ENCODE measurements at places on chromosomes 5 and 9.

GRCh38 chr5:119365847-119366539 is 10.2 kb downstream of the TNFAIP8 start:
- no peak for DNase-seq

DNA sequence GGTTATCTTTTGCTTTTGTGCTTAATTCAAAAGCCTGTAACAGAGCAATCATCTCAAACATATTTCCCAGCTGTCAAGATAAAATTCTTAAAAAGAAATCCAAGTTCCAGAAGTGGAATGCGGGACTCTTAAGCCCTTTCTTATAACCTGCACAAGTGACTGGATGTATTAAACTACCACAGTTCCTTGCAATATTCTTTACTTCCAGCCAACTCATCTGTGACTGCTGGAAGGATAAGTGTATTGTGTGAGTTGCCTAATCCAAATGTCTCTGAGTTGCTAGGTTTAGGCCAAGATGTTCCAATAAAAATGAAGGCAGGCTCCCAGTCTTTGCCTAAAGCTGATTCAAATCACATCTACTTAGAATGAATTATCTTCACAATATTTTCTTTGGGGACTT is 159.2 kb upstream of the SLC24A2 start:
- DNase-seq: no peak

DNA sequence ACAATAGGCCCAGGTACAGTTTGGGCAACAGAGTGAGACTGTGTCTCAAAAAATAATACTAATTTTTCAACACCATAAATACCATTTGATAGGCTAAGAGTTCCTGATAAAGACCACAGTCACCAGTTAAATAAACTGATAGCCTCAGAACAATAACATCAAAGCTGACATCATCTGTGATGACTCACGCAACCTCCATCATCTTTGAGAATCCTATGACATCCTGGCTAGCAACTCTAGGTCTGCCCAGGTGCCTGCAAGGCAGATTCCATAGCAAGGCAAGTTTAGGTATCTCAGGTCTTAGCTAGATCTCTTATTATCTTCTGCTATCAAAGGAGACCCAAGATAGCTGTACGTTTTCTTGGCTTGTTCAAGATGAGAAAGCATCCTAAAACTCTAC is 30.5 kb upstream of the UBAP2 start:
- no peak for DNase-seq

DNA sequence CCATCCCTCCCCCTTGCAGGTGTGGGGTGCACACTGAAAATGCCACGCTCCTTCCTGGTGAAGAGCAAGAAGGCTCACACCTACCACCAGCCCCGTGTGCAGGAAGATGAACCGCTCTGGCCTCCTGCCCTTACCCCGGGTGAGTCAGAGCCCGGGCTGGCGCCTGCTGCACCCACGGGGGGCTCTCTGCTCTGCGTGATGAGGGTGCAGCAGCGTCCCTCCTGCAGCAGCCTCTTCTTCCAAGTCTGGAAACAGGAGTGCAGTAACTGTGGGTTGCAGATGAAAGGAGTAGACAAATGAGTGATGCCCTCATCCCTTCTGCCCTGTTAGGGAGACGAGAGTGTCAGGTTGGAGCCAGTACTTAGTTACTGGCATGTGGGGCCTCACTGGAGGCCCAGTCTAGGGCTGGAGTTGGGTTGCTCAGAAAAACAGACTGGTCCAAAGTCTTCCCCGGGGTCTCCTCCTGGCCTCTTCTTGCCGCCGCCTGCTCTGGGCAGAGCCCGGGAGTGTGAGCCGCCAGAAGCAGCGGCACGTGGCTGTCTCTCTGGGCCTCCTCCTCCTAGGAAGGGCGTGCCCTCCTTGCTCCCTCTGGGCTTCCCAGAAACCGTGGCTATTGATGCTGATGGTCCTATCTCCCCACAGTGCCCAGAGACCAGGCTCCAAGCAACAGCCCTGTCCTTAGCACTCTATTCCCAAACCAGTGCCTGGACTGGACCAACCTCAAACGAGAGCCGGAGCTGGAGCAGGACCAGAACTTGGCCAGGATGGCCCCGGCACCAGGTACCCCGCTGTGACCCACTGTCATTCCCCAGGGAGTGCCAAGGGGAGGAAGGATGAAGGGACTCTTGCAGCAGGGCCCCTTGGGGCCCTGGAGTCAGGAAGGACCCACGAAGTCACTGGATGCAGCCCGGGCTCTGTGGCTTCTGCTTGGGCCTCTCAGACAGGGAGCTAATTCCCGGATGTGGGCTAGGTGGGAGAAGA is 8.4 kb downstream of the GFI1B start:
- DNase-seq: no peak

DNA sequence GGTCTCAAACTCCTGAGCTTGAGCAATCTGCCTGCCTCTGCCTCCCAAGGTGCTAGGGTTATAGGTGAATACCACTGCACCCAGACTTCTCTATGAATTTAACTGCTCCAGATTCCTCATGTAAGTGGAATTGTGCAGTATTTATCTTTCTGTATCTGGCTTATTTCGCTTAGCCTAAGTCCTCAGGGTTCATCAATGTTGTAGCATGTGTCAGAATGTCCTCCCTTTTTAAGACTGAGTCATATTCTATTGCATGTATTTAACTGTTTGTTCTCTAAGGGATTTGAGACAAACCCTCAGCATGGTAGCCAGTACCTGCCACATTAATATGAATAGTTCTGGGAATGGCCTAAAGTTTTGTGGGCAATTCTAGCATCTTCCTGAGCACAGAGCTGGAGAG is 53.9 kb upstream of the TUT7 start:
- no peak for DNase-seq

All from T-cell (primary cell).